ENCODE measurements at places on chromosomes 2 and 18.
A peak's percentile ranks its signal among the peaks of the same experiment; 100 is the strongest.

GRCh38 chr18:64699081-64699480 lies 550.2 kb upstream of the LINC00305 start:
- DNase-seq, result no peak

- DNase-seq, result peak; percentile 51
Observed at GRCh38 chr18:45384137-45384961, 230.9 kb upstream of the SLC14A2 start.

DNA sequence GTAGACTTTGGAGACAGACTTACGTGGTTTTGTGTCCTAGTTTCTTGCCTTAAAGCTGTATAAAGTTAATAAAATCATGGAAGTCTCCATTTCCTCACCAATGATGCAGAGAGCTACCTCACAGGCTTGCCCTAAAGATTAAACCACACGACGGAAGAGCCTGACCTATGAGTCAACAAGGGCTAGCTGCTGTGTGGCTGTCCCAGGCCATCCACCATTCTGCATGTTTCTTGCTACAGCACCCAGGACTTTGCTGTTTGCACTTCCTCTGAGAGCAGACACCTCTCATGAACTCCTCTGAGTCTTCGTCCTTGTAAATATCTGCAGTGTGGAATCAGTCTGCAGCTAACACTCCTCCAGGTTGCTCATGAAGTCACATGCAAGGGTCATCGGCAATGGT lies 160.0 kb upstream of the TRIB2 start:
- DNase-seq, result no peak

- DNase-seq, result peak; percentile 86
Observed at GRCh38 chr2:175855794-175856453, 146.1 kb downstream of the LNPK start.

DNA sequence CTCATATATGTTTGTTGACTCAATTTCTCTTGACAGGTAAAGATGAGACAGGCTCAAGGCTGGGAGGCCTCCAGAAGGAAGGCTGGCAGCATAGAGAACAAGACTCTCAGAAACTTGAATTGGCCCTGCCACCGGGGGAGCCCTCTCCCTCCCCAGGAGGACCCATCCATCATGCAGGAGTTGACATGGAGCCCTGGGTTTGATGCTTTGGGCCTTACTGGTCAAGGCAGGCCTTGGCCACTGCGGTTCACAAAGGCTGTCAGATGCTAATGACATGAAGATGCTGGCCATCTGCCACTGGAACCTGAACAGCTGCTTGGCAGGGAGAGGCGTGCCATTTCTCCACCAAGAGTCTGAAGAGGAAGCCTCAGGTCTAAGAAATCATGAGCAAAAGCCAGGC lies 193.6 kb downstream of the MTCL1 start:
- DNase-seq, result no peak

DNA sequence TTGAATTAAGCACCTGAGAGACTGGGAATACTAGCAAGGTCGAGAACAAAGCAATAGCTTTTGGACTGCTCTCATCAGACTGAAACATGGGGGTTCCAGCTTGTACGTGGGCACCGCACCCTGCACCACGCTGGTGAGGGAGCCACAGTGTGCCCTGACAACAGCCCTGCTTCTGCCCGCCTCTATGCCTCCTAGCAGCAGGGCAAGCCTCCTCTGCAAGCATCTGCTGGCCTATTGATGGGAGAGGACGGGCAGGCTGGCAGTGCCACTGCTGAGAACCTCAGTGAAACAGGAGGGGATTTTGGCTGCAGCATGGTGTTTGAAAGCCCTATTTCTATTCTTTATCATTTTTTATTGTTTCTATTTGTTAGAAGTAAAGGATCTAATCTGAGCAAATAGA lies 146.1 kb upstream of the OTOS start:
- DNase-seq, result no peak

DNA sequence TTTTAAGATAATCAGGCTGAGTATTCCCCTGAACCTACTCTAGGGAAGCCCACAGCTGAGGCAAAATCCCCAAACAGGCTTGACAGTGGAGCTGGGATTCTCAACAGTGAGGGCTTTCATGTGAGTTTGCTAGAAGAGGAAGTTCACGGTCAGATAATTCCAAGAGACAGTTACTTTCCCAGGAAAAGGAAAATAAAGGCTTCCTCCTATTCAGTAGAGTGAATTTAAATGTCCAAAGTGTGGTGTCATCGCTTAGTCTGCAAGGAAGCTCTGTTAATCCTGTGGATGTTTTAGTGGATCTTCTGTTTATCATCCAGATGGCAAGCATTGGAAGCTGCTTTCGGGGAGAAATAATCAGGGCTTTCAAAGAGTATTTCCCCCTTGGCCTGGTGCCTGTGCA lies 119.8 kb downstream of the RPIA start:
- DNase-seq, result no peak

- DNase-seq, result no peak
Observed at GRCh38 chr2:85763831-85764230, 10.0 kb downstream of the ATOH8 start.

GRCh38 chr18:1436199-1436598 lies 531.5 kb downstream of the ADCYAP1 start:
- no peak for DNase-seq

GRCh38 chr18:79876497-79876896 lies 75.0 kb downstream of the SLC66A2 start:
- no peak for DNase-seq

DNA sequence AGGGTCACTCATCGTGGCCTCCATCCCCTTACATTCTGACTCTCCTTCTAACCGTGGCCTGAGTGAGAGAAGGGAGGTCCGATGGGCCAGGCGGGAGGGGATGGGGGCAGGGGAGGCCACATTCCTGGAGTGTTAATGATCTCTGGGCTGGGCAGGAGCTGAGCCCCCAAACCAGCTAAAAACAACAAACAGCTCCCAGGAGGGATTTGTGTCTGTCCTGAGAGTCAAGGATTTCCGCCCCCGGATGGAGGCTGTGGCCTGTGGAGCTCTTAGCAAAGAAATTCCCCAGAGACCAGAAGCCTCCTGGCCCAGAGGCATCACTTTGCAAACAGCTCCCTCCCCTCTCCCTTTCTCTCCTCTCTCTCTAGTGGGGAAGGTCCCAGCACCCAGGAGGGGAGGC lies 23.5 kb downstream of the EMX1 start:
- no peak for DNase-seq

- no peak for DNase-seq
Observed at GRCh38 chr2:172285010-172285621, 142.3 kb upstream of the ITGA6 start.

- no peak for DNase-seq
Observed at GRCh38 chr18:63083020-63083531, 236.5 kb downstream of the BCL2 start.

GRCh38 chr2:230947908-230948365 lies 22.9 kb upstream of the GPR55 start:
- no peak for DNase-seq

DNA sequence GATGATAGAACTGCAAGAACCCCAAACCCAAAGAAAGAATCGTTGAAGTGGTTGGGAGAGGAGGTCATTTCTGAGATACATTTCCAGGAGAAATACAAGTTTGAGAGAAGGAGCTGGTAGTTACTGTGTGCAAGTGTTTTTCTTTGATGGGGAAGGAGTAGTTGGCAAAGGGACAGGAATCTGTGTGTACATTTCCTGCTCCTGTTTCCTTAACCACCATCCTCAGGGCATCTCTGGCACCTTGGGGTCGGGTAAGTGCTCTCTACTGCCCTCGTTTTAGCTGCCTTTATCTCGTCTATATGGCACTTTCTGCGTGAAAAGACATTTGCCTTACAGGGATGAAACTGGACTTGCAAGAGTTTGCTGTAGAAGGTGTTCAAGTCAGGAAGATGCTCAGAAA lies 27.3 kb downstream of the CDC42EP3 start:
- no peak for DNase-seq

GRCh38 chr18:77262643-77263465 lies 13.2 kb downstream of the GALR1 start:
- DNase-seq, result no peak

GRCh38 chr2:241966647-241967466 lies 97.3 kb downstream of the RTP5 start:
- no peak for DNase-seq

- DNase-seq, result no peak
Observed at GRCh38 chr2:101431486-101431885, 43.4 kb downstream of the RFX8 start.

- DNase-seq, result no peak
Observed at GRCh38 chr18:8513249-8513648, 96.0 kb upstream of the RAB12 start.

GRCh38 chr18:28514699-28515098 lies 337.8 kb upstream of the CDH2 start:
- no peak for DNase-seq

- DNase-seq, result peak; percentile 91
Observed at GRCh38 chr2:43269074-43269572, 42.7 kb upstream of the ZFP36L2 start.

- no peak for DNase-seq
Observed at GRCh38 chr2:32366595-32366994, 9.8 kb downstream of the BIRC6 start.

- no peak for DNase-seq
Observed at GRCh38 chr2:25398534-25398933, 56.8 kb upstream of the DNMT3A start.

DNA sequence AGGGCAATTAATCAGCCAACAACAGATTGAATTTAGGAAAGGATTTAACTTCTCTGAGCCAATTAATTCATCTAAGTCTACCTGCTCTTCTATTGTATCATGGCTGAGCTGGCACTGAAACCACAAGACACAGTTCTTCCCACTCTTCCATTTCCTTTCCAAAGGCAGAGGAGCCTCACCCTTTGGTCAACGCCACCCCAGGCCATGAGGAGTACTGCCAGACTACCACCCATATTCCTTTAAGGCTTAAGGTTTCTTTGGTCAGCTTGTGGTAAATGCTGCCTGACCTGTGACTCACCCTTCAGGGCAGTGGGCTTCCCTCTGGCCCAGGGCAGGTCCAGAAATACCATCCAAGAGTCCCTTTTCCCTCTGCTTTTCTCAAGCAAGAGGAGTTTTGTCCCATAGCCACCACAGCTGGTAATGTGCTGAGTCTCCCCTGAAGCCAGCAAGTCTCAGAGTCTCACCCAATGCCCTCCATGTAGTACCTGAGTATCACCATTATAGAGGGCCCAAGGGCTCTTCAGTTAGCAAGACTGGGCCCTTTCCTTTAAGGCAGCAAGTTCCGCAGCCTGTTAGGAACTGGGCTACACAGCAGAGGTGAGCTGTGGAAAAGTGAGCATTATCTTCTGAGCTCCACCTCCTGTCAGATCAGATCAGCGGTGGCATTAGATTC lies 900.5 kb upstream of the CRIM1 start:
- DNase-seq, result no peak

GRCh38 chr2:187991389-187991788 lies 300.3 kb upstream of the GULP1 start:
- DNase-seq, result no peak

GRCh38 chr18:48359626-48360025 lies 49.6 kb downstream of the ZBTB7C start:
- no peak for DNase-seq

DNA sequence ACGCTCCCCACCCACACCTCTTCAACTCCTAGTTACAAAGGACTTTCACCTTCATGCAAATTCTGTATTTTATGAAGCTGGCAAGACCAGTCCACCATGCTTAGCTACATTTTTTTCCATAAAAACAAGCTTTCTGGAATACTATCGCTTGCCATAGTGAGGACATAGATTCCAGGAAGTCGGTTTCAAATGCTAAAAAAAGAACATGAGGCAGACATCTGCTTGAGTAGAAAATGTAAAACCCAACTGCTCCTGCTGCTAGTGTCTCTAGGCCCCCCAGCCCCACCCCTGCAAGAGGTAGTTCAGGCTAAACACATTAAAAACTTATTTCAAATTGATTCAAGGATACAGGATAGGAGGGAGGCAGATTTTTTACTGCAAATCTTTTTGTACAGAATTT lies 148.9 kb downstream of the SMAD2 start:
- DNase-seq, result no peak

DNA sequence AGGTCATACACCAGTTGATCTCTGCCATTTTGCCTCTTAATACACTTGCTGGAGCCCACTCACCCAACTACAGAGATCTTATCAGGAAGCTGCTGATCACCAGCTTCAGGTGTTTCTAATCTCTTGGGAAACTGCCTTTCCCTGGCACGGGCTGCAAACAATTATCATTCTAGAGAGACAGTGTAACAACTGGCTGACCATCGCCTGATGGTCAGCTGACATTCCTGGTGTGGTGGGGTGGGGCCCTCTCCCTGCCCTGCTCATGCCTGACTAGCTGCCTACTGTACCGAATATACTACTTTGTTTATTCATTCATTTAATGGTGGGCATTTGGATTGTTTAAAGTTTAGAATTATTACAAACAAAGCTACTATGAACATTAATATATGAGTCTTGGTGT lies 311.5 kb downstream of the CBLN2 start:
- no peak for DNase-seq

DNA sequence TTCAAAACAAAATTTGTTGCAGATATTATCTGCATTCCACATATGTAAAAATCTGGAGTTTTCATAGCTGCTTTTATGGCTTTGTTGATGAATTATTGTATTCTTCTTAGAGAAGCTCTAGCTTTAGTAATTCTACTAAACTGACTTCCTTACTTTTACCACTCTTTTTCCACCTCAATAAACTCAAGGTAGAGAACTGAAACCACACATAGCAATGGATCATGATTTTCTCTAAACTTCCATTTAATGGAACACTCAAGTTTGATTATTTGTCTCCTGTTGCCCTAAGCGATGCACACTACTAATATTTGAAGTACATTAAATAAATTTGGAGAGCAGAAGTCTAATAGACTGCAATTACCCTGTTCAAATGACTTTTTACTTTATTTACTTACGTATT lies 192.0 kb downstream of the NBAS start:
- DNase-seq, result no peak

GRCh38 chr2:230234122-230234722 lies 8.7 kb downstream of the SP140 start:
- no peak for DNase-seq

GRCh38 chr2:199144546-199144945 lies 313.2 kb downstream of the SATB2 start:
- no peak for DNase-seq

DNA sequence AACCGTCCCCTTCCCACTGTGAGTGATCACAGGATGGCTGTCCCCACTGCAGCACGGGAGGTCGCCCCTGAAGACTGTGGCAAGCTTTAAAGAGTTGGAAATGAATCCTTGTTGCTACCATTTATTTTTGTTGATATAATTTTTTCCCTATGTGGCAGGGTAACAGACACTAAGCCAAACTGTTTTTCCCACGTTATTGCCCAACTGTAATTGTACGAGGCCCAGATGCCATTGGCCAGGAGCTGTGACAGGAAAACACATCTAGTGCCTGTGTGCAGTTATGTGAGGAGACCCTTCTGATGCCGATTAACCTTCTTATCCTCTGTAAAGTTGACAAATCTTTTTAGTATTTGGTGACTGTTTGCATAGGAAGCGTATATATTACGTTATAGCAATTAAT lies 44.2 kb downstream of the MRPS9 start:
- DNase-seq, result no peak

GRCh38 chr2:68365087-68365486 lies at the start of gene PLEK:
TSS of gene PLEK (plus strand) at chr2:68365282. CDS start at chr2:68365352, 70 bp downstream.
- DNase-seq, result peak; percentile 14

Measured in gastrocnemius medialis (tissue), 4 donors.